ENCODE measurements at places on chromosomes 1 and 21.

DNA sequence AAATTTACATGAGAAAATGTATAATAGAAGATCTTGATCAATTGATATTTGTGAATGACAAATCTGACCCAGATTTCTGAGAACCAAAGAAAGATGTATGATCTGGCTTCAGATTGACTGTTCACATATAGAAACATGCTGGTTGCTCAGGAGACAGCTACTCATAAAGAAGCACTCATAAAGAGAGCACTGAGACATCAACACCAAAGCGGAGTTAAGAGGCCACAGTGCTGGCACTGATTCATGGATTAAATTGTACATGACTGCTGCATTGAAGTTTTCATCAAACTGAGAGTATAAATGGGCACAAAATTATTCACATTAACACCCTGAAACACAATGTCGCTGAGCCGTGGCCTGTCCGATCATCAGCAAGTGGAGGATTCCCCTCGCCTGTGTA is 46.2 kb downstream of the SH3GLB1 start:
- no peak for DNase-seq

- no peak for DNase-seq
Observed at GRCh38 chr1:3898994-3899753, 898 bp downstream of the C1orf174 start.

- no peak for DNase-seq
Observed at GRCh38 chr1:43365678-43366077, 2.1 kb downstream of the ELOVL1 start.

- DNase-seq: no peak
Observed at GRCh38 chr1:197268012-197268411, at the start of gene CRB1. Gene CRB1 (plus strand): TSS chr1:197268252. CDS start chr1:197268413, 161 bp downstream.

DNA sequence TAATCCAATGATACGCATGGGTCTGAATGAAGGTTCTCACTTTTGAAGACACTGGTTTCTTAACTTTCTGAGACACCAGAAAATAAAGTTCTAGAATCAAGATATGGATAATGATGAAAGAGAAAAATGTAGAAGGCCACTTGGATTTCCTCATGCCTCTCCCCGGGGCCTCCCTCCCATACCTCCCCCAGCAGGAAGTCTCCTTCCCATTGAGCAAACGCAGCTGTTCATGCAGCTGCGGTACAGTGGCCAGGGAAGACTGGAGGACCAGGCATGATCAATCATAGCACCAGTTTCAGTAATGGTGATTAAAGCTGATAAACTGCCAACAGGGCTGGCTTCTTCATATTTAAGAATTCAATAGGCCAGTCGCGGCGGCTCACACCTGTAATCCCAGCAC is 10.9 kb upstream of the UBR4 start:
- no peak for DNase-seq

DNA sequence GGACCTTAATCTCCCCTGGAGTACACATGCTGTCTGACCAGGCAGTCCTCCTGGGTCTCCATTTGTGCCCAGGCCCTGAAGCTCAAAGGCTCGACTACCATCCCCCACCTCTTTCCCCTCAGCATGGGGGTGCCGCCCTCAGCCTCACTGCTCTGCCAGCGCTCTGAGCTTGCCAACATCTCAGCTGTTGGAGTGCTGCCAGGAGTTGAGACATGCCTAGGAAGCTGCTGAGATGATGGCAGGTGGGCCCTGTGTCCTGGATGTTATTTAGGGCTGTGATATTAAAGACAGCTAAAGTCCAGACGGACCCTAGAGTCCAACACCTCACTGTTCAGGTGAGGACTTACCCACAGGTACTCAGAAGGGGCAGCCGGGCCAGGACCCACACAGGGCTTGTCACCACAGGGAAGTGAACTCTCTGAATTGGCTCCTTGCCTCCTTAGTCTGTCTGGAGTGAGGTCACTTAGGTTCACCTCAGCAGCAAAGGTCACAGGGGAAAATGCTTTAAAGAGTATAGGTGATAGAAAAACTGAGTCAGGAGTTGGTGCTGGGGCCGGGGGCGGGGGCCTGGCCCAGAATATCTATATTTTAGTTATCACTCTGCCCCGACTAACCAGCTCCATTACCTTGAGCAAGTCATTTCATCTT is 19.7 kb upstream of the KCNC4 start:
- no peak for DNase-seq

- DNase-seq: no peak
Observed at GRCh38 chr1:41726899-41727748, 191.6 kb downstream of the HIVEP3 start.

GRCh38 chr1:159889821-159890252 is 10.1 kb downstream of the CFAP45 start:
- DNase-seq: no peak

GRCh38 chr1:106924360-106924759 is 132.1 kb upstream of the PRMT6 start:
- no peak for DNase-seq

DNA sequence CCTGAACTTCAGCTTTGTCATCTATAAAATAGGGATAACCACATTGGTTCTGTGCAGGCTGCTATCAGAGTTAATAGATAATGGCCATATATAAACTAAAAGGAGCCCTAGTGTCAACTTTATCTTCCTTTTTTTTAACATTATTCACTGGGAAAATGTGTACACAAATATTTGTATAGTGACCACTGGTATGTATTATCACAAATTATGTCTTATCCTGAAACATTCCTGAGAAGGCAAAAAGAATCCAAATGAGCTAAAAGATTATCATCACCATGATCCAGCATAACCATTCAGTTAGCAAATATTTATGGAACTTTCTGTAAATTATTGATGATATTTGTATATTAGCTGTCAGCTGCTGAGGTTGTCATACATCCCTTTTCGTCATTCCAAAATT is 16.6 kb downstream of the ANGPTL3 start:
- DNase-seq: no peak

DNA sequence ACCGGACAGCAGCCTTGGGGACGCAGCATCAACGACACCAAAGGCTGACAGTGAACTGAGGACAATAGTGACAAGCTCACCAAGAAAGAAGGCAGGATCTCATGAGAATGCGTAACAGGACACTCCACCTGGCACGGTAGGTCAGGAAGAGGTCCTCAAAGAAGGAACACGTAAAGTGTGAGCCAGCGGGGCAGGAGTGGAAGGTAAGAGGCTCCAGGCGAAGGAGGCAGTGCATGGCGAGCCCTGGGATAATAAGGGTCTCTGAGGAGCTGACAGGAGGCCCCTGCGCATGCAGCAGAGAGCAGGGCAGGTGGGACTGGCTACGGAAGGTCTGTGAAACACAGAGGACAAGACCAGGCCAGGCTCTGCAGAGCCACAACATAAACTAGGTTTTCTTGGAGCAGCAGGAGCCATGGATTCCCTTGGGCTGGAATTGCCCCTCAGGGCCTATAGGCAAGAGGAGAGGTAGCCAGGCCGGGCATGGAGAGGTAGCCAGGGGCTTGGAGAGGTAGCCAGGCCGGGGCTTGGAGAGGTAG is 8.2 kb downstream of the LSS start:
- no peak for DNase-seq

DNA sequence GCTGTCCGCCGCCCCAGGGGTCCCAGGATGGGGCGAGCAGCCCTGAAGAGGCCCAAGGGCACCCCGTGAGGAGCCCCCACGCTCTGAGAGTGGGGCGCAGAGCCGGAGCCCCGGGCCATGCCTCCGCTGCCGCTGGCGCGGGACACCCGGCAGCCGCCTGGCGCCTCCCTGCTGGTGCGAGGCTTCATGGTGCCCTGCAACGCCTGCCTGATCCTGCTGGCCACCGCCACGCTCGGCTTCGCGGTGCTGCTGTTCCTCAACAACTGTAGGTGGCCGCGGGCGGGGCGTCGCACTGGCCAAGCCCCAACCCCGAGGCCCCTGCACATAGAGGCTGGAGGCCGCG is 14.5 kb downstream of the AGRN start:
- DNase-seq: no peak

- no peak for DNase-seq
Observed at GRCh38 chr1:18927654-18928272, 25.4 kb upstream of the ALDH4A1 start.
